ENCODE measurements at places on chromosomes 4 and X.

DNA sequence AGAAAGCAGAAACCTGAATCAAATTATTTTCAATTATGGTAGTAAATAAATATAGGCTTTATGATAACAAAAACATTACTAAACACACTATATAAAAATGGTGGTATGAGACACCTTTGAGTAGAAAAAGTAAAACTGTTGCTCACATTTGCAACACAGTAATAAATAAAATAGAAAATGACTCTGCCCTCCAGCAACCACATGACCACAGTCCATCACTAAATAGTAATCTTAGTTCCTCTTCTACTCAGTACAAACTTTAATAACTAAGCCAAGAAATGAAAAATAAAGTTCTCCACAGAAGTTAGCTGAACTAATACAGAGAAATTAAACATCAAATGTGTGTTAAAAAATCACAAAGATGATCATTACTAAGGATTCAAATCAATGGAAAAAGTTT, 108.5 kb downstream of the ADGRA3 start:
- DNase-seq: no peak

DNA sequence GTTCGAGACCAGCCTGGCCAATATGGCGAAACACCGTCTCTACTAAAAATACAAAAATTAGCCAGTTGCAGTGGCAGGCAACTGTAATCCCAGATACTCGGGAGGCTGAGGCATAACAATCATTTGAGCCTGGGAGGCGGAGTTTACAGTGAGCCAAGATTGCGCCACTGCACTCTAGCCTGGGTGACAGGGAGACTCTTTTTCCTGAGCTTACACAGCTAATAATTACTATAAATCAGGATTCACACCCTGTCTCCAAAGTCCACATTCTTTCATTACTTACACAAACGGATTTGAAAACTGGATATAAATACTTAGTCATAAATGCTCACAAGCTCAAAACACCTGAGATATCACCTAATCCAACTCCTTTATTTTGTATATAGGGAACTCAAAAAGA, 151.6 kb downstream of the LRBA start:
- no peak for DNase-seq

GRCh38 chr4:159126716-159127115, 23.8 kb downstream of the RAPGEF2 start:
- no peak for DNase-seq

GRCh38 chr4:118730683-118731082, 45.5 kb downstream of the METTL14 start:
- no peak for DNase-seq

DNA sequence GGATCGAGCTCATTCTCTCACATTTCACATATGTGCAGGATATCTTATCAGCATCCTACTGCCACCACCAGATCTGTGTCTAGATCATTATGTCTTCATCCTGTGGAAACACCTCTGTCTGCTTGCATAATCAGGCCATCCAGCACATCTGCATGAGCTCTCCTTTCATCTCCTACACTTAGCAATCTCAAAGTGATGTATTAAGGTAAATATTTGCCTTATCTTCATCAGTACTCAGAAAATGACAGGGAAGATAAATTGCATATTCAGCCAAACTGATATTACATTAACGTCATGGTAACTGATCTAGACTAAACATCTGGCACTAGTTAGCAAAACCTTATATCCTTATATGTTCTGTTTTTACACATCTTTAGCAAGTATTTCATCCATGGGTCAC, 207.3 kb upstream of the PABPC4L start:
- no peak for DNase-seq

DNA sequence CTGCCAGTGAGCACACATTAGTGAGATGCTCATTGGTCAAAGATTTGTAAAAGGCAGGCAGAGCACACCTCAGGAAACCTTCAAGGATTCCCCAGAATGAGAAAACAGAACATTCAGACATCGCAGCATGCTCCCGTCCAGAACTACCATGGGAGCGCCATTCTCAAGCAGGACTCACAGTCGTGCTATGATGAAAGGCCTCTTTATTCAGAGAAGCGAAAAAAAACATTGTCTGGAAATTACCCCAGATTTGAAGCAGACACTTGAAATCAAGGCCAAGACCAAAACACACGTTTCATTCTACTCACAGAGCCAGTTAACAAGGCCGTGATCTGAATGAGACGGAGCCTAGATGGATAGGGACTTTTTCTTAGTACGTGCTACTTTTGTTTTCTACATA, 961.8 kb upstream of the TENM3 start:
- no peak for DNase-seq

DNA sequence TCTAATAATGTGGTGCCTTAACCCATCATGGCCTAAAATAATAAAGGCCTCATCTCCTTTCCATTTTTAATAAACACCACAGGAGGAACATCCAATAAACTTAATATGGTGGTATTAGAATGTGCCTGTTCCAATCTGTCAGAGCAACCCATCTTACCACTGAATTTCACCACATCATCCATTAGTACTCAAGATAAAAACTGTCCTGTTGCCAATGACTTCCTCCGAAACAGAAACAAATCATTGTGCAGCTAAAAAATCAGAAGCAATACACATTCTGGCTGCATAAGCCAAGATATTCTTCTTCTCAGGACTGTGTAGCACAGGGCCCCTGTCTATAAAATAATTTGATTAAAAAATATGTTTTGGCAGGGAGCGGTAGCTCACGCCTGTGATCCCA, 18.5 kb downstream of the TLR10 start:
- no peak for DNase-seq

GRCh38 chr4:9937078-9937477, 84.2 kb downstream of the SLC2A9 start:
- DNase-seq: no peak

DNA sequence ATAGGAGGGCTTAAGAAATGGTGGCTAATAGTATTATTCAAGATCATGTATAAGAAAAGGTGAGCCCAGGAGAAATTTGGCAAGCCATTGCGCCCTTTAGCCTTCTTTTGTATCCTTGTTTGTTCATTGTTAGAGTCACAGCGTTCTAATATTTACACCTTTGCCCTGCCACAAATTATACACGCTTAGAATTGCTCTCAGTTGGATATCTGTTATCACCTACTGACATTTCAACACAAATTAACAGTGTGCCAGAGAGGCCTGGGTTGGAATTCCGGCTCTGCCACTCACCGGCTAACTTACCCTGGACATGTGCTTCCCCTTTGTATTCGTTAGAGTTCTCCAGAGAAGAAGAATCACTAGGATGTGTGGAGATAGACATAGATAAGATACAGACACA, 148.7 kb upstream of the KIT start:
- no peak for DNase-seq

DNA sequence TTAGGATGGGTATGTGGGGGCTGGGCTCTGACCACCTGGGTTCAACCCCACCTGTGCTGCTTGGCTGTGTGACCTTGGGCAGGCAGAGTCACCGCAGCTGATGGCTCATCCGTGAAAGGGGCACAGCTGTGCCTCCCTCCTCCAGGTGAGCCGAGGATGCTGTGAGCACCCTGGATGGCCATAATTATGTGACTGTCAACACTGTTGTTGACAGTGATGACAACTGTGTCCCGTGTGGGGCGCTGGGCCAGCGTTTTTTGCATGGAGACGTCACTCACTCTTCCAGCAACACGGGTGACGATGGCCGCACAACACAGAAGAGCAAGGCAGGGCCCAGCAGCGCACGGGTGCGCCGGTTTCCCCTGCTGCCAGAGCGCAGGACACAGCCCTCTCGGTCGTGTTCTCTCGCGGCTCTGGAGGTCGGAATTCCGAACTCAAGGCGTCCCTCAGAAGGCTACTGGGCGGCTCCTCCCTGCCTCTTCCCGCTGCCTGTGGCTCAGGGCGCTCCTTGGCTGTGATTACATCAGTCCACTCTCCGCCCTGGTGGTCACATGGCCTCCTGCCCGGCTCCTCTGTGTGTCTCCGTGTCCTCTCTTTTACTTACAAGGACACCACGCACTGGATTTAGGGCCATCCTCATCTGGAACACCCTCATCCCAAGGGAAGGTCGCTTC, 1.3 kb downstream of the SH3TC1 start:
- DNase-seq: peak; percentile 69

DNA sequence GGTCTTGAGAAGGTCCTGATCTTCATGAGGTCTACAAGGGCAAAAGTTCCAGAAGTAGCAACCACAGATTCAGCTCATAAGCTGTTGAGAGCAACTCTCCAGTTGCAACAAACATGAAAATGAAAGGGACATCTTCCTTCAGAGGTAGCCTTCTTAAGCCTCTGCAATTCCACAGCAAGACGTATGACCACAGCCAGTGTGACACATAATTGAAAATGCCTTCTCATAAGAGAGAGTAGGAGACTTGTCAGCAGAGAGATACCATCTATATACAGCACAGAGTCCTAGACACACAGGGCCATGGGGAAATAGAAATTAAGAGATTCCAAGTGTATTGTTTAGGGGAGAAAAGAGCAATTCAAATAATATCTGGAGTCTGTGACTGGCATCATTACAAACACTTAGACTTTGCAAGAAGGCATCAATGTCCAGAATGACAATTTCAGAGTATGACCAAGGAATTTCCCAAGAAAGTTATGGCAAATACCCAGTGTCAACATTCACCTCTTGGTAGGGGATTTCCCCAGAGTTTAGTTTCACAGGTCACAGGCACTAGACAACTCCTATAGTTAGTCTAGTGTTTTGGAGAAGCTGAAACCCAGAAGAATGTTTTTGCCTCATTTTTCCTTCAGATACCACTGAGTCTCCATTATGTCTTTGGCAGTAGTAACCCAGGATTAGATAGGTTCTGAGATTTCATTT, 340.3 kb downstream of the ZNF674 start:
- DNase-seq: no peak

- no peak for DNase-seq
Measured at GRCh38 chrX:41481264-41482109, 34.3 kb downstream of the NYX start.

- no peak for DNase-seq
Measured at GRCh38 chrX:30702736-30703135, 49.5 kb downstream of the GK start.

- no peak for DNase-seq
Measured at GRCh38 chr4:129926936-129927335, 831.0 kb downstream of the C4orf33 start.

- no peak for DNase-seq
Measured at GRCh38 chr4:153292897-153293741, 51.4 kb upstream of the MND1 start.

DNA sequence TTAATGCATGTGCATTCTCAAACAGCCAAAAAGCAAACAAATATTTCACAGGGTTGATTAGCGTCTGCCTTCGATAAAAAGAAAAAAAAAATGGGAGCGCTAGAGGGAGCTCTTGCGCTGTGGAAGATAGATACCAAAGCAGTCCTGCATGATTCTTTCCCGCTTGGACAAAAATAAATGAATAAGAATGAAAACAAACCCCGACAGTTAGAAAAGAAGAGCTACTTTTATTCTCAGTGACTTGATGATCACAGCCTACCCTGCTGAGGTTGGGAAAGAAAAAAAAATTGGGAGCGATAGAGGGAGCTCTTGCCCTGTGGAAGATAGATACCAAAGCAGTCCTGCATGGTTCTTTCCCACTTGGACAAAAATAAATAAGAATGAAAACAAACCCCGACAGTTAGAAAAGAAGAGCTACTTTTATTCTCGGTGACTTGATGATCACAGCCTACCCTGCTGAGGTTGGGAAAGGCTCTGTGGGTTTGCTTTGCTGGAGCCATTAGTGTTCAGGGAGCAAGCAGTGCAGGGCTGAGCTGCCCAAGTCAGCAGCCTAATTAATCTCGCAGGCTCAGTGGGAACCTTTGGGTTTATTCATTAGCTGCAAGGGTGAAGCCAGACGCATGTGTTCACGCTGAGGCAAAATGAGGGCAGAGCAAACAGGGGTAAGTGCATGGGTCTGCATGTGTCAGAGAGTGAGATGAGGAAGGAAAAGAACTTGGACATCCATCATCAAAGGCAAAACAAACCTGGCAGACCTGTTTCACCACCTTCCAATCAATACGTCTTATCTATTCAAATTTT, 249.3 kb upstream of the PRKX start:
- DNase-seq: no peak

- DNase-seq: no peak
Measured at GRCh38 chrX:40581336-40581920, 658 bp downstream of the ATP6AP2 start.

- DNase-seq: no peak
Measured at GRCh38 chrX:30627818-30628652, 25.2 kb upstream of the GK start.

DNA sequence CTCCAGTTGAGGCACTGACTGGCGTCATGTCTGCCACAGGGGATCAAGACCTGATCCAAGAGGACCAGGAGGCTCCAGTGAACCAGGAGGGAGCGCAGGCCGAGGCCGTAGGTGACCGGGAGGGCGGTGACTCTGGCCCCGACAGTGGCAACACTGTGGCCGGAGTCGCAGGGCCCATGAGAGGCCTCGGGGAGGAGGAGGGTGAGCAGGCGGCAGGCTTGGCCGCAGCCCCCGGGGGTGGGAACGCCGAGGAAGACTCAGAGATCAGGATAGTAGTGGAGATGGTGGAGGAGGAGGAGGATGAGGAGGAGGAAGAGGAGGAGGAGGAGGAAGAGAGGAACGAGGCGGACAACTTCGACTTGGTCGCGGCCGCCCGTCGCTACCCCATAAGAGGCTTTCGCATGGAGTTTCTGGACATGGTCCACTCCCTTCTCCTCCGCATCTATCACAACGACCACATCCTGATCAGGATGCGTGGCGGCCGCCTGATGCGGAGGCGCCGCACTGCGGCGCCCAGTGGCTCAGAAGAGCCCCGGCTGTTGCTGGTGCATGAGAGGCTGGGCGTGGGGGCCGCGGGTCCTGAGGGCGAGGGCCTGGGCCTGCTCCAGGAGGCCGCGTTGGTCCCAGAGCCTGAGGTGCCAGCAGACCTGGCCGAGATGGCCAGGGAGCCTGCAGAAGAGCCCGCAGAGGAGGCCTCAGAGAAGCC, 560 bp downstream of the CT47C1 start:
- DNase-seq: no peak

DNA sequence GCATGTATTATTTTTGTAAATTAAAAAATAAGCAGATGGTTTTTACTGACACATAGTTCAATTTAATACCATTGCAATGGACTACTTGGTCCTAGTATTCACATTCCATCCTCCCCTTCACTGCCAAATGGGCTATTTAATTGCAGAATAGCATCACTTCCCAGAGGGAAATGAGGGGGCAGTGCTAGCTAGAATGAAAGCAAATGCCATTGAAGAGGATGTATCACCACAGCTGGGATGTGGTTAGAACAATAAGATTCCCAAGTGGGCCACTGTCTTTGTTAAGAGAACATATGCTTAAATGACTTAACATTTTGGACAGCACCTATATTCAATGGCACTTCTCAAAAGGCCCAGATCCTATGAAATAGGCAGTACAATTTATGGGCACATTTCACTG, 224.7 kb downstream of the RBMX2 start:
- no peak for DNase-seq

- no peak for DNase-seq
Measured at GRCh38 chr4:8478801-8479744, 38.5 kb downstream of the TRMT44 start.

Data from breast epithelium (tissue), 4 donors.